ENCODE measurements at places on chromosomes 4 and X.

GRCh38 chr4:76856243-76857073 is 41.5 kb downstream of the SOWAHB start:
- DNase-seq = peak; percentile 2

GRCh38 chrX:142616636-142617035 is 409.1 kb upstream of the SPANXN4 start:
- DNase-seq = no peak

- DNase-seq = no peak
These were observed 1727.8 kb downstream of the ARAP2 start for GRCh38 chr4:34516524-34516923.

DNA sequence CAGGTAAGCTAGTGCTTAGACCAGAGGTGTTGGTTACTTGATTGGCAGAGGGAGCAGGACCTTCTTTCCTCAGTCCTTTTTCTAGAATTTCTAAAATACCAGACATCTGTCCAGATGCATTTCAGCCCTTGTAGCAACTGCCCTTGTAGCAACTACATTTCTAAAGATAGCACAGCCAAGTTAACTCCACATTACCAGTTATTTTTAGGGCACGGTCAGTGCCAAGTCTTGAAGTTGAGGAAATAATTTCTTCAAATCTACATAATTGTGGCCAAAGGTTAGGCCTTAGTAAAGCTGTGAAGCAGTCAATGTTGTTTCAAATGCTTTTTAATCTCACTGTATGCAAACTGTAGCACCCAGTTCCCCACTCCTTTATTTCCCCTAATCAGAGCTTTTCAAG is 62.9 kb downstream of the MID1IP1 start:
- DNase-seq = no peak

GRCh38 chrX:115559672-115560071 is 1.3 kb upstream of the PLS3 start:
- no peak for DNase-seq

DNA sequence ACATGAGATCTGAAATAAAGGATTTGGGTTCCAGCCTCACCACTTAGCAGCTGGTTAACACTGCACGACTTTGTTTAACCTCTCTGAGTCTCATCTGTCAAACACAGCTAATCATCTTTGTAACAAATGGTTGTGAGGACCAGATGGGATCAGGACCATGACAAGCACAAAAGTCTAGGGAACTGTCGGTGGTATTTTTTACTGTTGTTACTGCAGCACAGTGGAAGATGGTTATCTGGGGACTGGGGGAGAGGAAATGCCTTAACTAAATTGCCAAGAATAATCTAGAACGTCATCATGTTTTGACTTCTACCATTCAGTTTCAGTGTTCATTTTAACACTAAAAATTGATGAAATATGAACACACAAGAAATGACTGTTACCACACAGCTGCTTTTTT is 99.5 kb downstream of the ADGRA3 start:
- no peak for DNase-seq
